NCI-H1417 treated with DMSO at 0.1 percent for 48 hours (cell line): ENCODE measurements at places on chromosomes 13 and 19.

GRCh38 chr19:21611659-21612402 is 106.4 kb downstream of the ZNF429 start:
- DNase-seq: no peak

DNA sequence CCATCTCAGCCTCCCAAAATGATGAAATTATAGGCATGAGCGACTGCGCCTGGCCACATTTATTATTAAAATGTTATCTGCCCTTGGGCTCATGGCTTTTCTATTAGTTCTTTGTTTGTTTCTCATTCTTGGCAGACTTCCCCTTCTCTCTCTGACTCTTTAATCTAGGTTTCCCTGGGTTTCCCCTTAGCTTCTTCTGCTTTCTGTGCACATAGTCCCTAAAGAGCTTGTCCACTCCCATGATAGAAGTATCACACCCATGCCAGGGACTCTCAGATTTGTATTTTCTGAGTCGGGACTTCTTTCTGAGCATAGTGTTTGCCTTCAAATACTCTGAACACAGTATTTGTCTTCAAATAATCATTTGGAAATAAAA is 38.6 kb upstream of the ITM2B start:
- DNase-seq: no peak

DNA sequence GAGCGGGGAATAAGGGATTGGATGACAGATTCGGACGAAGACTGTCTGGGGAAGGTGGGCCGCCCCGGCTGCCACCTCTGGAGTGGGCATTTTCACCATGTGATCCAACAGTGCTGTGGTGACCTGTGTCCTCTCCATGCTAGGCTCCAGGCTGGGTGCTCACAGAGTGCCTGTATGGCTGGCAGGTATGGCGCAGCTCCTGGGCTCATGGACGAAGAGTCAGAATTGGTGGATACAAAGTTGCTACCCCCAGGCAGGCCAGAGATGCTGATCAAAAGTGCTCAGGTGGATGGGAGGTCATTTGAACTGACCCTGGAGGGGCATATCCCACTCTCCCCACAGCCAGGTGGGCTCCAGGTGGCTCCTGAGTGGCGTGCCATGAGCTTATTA is 111.3 kb upstream of the UQCRFS1 start:
- DNase-seq: no peak

- DNase-seq: no peak
Observed at GRCh38 chr13:75723901-75724300, 87.8 kb downstream of the LMO7 start.

DNA sequence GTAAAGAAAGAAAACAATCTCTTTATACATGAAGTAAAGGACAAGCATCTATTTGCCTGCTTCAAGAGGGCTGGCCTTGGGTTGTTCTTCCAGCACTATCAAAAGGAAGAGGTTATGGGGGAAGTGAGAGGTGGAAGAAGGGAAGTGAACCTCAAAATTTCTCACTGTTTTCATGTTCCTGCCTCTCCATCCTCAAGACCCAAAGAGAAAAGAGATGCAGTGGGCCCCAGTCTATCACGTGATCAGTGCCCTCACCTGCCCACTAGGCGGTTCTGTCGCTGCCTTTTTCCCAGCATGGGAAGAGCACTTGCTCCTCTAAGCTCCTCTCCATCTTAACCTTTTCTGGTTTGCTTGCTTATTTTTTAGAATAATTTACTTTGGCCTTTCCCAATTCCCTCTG is 6.2 kb upstream of the USP12 start:
- DNase-seq: no peak

- DNase-seq: no peak
Observed at GRCh38 chr19:5125797-5126497, 157.0 kb downstream of the KDM4B start.

DNA sequence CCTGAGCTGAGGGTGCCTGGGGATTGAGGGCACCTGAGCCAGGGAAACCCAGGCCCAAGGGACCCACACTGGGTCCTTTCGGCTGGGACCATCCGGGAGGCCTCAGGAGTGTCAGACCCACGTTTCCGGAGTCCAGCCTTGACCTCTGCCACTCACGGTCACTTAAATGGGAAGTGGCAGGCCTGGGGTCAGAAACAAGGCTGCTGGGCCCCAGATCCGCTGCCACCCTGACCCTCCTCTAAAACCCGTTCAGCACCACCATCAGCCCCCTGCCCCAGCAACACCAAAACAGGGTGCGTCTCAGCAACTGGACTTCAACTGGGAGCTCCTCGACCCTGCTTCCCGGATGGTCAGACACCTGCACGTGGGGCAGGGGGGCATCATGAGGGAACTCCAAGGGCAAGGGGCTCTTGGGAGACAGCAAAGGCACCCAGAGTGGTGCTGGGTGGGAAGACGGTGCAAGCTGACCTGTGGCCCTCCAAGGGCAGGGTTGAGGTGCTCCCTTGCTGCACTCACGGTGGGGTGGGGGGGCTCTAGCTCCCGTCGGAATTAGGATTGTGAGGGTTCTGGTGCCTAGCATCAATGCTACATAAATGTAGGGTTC is 1.2 kb upstream of the PLPP2 start:
- no peak for DNase-seq

- DNase-seq: no peak
Observed at GRCh38 chr13:71854401-71854800, 12.6 kb downstream of the DACH1 start.

DNA sequence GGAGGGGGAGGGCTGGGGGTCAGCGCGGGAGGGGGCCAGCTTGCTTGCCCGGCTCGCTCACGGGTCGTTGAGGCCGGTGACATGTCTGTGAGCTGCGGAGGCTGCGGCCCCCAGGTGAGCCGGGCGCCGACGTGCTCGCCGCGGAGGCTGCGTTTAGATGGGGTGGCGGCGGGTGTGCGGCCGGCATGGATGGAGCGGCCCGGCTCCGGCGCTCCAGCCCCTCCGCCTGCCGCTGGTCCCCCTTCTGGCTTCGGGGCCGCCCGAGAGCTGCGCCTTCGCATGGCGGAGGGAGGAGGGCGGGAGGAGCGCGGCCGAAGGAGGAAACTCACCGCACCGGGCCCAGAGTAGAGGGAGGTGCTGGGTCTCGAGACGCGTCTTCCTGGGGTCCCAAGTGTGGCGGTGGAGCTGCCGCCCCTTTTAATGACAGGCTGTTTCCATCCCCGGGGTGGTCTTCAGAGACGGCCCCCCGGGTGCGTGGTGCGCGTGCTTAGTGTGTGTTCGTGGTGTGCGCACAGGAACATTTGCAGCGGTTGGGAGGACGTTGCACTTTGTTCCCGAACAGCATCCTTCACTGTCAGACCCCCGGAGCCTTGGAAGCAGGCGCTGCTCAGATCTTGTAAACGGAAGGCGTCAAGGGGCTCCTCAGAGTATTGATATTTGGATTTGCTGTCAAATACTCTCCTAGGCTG is at the start of gene AKAP11:
Gene AKAP11 (plus strand): TSS at position 38 of the 689 bp plus-strand sequence. CDS start 14,197 bp downstream, outside the sequence.
- DNase-seq: no peak

- no peak for DNase-seq
Observed at GRCh38 chr13:26921918-26922317, 161.3 kb upstream of the GPR12 start.

GRCh38 chr19:45492627-45493470 is 4.0 kb downstream of the RTN2 start:
- DNase-seq: no peak

DNA sequence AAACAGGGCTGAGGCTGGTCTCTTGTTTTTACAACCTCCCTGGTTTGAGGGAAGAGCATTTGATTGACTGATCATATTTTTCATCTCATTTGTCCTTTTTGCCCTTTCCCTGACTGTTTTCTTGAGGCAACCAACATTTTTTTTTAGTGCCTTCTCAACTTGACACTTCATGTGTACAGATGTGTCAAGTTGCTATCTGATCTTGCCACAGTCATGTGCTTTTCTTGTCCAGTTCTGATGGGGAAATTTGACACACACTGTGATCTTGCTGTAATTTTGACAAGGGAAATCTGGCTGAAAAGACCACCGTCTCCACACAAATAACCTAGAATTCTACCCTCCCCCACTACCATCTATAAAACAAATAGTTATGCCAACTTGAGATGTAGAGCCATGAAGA is 329.6 kb downstream of the KCTD12 start:
- DNase-seq: no peak

- no peak for DNase-seq
Observed at GRCh38 chr13:99196466-99197116, 4.1 kb upstream of the UBAC2 start.
